Stimulated activated CD4-positive, alpha-beta T cell treated with anti-CD3 and anti-CD28 coated beads, TNF-alpha, amount 100 ng/mL, for 24 hours (primary cell): ENCODE measurements at places on chromosomes 1 and 21.

DNA sequence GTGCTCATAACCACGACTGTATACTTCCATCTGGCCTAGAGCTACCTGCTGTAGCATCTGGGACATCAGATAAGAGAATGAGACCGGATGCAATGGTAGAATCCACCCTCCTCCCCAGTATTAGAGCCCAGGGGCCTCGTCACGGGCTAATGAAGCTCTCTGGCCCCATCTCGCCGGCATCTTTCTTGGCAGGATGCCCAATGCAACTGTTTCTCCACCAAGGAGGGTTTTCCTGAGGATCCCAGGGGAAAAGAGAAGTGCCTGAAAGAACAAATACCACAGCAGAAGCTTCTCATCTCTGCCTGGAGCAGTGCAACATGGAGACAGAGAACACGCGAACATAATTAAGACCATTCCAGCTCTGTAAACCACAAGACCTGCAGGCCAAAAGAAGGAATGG is 80.0 kb downstream of the VWA5B1 start:
- no peak for DNase-seq

GRCh38 chr1:15524021-15524282 is at the start of gene CASP9:
CASP9 (minus strand) TSS chr1:15524215; CDS start chr1:15524200, 15 bp downstream.
- no peak for DNase-seq

- DNase-seq: no peak
These were observed 825 bp downstream of the FABP3 start for GRCh38 chr1:31372051-31372450.

GRCh38 chr1:172340520-172340919 is 80.0 kb upstream of the C1orf105 start:
- no peak for DNase-seq

DNA sequence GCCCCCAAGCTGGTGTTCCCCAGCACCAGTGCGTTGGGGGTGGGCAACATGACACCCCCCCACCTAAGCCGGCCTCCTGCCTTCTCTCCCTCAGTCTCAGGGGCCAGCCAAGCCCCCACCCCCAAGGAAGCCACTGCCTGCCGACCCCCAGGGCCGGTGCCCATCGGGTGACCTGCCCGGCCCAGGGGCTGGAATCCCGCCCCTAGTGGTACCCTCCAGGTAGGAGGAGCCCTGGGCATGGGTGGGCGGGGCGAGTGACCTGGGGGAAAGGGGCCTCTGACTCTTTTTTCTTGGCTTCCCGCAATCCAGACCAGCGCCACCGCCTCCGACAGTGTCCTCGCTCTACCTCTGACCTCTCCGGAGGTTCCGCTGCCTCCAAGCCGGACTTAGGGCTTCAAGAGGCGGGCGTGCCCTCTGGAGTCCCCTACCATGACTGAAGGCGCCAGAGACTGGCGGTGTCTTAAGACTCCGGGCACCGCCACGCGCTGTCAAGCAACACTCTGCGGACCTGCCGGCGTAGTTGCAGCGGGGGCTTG is 1.3 kb upstream of the EFNA4 start:
- DNase-seq: no peak

- no peak for DNase-seq
These were observed 8.7 kb upstream of the TNFRSF14 start for GRCh38 chr1:2547210-2548067.
